ENCODE measurements at places on chromosomes 1 and 21.

DNA sequence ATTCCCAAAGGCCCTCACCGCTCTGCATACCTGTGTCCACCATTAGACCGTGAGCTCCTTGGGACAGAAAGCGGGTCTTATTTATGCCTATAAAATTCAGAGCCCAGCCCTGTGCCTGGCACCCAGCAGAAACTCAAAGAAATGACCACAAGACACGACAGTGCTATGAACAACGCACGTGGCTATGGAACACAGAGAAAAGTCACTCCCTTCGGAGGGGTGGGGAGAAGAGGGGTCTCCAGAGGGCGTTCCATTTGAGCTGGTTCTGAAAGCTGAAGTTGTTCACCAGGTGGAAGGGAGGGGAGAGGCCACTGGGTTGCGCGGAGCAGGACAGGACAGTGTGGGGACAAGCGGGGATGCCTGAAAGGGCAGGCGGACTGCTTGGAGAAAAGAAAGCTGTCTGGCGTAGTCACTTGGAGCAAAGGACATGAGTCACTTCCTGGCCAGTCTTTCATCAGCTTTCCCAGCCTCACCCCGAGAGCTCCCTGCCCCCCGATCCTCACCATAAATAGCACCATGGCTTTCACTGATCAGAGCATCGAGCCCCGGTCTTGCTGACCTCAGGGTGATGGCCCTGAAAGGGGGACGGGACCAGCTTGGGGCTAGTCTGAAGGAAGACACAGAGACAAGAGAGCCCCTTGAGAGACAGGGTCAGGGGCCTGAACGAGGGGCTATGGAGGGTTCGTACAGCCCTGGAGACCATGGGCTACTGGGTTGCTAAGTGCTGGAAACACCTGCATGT lies 28.5 kb downstream of the ECE1 start:
- DNase-seq, result peak; percentile 81

- no peak for DNase-seq
These were observed 30.3 kb downstream of the WNT4 start for GRCh38 chr1:22112554-22112953.

GRCh38 chr1:194045416-194045815 lies 859.0 kb upstream of the B3GALT2 start:
- no peak for DNase-seq

- DNase-seq, result no peak
These were observed 3.4 kb downstream of the TRIM45 start for GRCh38 chr1:117118137-117118536.

GRCh38 chr1:153347856-153348255 lies 785 bp downstream of the PGLYRP4 start:
- no peak for DNase-seq

DNA sequence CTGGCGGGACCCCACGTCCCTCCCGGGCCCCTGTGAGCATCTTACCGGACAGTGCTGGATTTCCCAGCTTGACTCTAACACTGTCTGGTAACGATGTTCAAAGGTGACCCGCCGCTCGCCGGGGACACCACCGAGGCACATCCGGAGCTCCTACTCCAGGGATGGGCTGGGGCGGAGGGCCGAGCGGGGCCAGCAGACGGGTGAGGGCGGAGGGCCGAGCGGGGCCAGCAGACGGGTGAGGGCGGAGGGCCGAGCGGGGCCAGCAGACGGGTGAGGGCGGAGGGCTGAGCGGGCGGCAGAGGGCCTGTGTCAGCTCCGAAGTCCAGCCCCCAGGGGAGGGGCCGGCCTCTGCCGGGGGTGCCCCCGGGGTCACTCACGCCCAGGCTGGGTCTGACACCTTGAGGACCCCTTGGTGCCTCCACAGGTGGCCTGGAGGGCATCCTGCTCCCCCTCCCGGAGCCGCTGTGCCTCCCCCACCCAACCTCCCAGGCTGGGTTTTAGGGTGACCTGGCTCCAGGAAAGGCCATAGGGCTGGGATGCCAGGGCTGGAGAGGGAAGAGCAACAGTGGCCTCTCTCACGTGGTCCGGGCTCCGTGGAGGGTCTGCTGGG lies 5.7 kb upstream of the TTLL10 start:
- DNase-seq, result no peak

DNA sequence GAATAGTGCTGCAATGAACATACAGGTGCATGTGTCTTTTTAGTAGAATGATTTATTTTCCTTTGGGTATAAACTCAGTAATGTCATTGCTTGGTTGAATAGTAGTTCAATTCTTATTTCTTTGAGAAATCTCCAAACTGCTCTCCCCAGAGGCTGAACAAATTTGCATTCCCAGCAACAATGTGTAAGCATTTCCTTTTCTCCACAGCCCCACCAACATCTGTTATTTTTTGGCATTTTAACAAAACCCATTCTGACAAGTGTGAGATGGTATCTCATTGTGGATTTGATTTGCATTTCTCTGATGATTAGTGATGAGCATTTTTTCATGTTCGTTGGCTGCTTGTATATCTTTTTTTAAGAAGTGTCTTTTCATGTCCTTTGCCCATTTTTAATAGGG lies 21.9 kb upstream of the EEIG2 start:
- no peak for DNase-seq

- DNase-seq, result no peak
These were observed 50.3 kb downstream of the NFASC start for GRCh38 chr1:204920967-204921366.

- no peak for DNase-seq
These were observed 4.7 kb downstream of the SELENBP1 start for GRCh38 chr1:151367658-151368392.

- DNase-seq, result no peak
These were observed 32.8 kb upstream of the PTPRC start for GRCh38 chr1:198606020-198606438.

DNA sequence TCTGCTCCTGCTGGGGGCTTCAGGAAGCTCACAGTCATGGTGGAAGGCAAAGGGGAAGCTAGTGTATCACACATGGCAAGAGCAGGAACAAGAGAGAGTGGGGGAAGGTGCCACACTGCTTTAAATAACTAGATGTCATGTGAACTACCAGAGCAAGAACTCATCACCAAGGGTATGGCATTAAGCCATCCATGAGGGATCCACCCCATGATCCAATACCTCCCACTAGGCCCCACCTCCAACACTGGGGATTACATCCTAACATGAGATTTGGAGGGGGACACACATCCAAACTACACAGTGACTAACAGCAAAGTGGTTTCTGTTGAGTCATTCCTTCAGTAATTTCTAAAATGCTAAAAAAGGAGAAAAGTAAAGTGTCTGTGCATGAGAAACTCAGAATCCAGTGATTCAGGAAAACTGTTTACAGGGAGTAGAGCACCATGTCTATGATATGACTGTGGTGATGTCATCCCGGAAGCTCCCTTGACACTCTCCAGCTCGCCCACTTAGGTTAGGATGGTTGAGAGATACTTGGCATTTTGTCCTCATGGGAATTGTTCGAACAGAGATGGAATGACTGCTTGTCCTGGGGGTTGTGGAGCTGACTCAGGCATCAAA lies 50.3 kb downstream of the CHD1L start:
- DNase-seq, result peak; percentile 22

DNA sequence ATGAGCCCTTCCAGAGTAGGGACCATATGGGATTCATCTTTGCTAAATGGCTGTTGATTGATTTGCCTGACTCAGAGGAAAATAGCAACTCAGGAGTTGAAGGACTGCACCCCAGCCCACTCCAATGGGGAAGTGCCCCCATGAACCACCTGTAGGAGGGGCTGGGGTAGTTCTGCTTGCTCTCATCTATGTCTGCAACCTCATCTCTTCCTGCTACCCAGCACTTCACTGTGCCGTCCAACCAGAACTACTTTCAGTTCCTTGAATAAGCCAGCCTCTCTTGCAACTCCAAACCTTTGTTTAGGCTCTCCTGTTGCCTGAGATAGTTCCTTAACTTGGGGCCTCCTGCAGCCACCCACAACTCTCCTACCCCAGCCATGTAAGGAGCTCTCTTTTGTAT lies 26.6 kb downstream of the BEND5 start:
- DNase-seq, result no peak

DNA sequence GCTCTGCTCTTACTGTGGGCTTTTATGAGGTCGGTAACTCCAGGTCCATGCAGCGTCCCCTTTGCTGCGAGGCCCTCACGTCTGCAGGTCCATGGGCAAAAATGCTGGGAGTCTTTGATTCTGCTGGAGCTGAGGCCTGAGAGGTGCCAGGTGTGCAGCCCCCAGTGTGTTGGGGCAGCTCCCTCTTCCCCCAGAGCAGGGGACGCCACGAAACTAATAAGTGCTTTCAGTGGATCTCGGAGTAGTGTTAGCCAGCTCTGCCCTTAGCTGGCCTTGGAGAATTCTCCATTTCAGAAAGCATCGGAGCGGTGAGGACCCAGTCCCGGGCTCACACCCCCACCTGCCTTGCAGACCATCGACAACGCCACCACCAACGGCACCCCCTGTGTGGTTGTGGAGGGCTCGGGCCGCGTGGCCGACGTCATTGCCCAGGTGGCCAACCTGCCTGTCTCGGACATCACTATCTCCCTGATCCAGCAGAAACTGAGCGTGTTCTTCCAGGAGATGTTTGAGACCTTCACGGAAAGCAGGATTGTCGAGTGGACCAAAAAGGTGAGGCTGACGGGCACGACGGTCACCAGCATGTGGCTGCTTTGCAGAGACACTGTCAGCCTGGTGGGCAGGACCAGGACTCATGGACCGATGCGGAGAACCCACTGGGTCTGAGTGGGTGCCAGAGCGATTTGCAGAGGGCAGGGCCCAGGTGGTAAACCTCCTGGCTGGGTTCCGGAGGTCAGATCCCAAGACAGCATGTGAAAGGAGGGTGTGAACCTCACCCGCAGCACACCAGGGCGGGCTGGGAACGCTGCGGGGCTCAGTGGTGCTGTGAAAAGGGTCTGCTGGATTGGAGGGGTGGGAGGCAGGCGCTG lies 25.5 kb downstream of the TRPM2 start:
- no peak for DNase-seq

DNA sequence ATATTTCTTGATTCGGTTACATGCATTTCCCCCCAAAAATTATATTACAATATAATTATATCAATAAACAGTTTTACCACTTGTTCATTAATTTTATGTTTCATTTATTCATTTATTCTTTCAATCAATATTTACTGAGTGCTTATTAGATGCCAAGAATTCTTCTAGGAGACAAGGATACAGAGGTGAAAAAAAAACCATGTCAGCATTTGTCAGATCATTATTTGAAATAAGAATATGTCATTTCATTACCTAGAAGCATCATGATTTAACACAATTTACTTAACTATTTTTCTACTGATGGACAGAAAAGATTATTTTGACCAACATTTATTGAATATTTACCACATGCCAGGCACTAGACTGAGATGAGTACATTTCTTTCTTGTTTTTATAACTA lies 512.7 kb downstream of the LMO4 start:
- no peak for DNase-seq

DNA sequence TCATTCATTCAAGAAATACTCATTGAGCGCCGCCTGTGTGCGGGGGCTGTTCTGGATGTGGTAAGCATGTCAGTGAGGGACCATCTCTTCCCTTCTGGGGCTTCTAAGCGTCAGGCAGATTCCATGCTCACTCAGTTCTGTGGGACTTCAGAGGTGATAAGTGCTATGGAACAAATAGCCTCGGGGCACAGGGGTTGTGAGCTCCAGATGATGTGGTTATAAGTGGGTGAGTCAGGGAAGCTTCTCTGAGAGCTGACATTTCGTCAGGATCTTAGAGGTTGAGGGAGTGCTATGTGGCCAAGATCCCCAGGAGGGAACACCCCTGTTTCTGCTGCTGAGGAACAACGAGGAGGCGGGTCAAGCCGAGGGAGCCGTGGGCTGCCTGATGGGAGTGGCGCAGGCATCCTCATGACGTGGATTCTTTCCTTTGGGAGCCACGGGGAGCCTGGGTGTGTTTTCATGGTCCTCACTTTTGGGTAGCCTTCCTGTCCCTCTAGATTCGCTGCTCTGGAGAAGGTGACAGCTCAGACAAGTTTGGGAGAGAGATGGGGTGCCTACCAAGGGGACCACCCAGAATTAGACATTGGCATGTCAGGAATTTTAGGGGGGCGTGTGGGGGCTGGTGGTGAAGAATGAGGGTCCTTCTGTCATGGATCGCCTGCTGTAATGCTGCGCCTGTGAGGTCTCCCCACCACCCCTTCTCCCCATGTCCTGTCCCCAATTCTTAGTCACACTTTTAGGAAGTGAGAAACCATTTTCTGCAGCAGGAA lies 38.5 kb downstream of the HUNK start:
- DNase-seq, result no peak

DNA sequence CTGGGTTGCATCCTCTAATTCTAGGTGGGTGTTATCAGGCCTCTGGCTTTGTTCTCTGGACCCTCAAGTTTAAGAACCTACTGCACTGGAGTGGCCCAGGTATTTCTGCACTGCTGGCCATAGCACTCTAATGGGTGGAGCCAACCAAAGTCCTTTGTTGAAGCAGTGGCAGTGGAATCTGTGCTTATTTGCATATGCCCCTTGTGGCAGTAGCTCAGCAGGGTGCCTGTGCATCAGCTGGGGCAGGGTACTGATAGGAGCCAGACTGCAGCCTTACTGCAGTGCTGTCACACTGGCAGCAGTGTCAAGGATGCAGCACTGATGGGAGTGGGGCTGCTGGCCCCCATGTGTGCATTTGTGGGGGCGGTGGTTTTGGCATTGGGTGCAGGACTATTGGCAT lies 660.6 kb downstream of the LRRIQ3 start:
- no peak for DNase-seq

DNA sequence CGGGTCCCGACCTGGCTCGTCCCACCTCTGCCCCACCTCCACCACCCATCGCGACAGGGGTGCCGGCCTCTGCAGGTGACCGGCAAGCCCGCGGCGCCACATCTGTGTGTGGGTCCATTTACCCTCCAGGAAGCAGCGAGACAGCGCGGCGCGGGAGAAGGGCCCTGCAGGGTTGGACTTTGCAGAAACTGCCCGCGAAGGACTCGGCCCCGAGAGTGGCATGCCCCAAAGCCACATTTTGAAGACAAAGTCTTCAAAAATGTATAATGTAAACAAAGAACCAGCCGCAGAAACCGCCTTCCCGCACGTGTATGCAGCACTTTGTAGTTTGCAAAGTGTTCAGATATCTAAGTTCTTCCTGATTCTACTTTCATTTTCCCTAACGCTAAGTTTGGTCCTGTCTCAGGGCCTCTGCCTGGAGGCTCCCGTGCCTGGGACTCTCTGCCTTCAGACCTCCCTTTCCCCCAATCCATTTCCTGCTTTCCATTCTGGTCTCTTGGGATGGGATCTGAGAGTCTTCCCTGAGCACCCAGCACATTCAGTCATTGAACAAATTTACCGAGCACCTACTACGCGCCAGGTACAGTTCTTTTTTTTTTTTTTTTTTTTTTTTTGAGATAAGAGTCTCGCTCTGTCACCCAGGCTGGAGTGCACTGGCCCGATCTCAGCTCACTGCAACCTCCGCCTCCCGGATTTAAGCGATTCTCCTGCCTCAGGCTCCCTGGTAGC lies 524 bp upstream of the TMCO4 start:
- peak; percentile 75 for DNase-seq

- no peak for DNase-seq
These were observed 917 bp upstream of the LIX1L start for GRCh38 chr1:145958734-145959133.

GRCh38 chr1:10059342-10059718 lies 26.6 kb downstream of the UBE4B start:
- DNase-seq, result no peak

GRCh38 chr1:1432274-1432950 lies 3.1 kb upstream of the VWA1 start:
- DNase-seq, result no peak

Measured in ACHN (cell line).